ENCODE measurements at places on chromosomes 3 and 15.

GRCh38 chr3:67423722-67424121, 230.7 kb downstream of the SUCLG2 start:
- no peak for DNase-seq

GRCh38 chr15:44370830-44371229, 56.6 kb upstream of the CTDSPL2 start:
- DNase-seq = no peak

GRCh38 chr3:45677033-45677446, 12.2 kb upstream of the SACM1L start:
- DNase-seq = peak; percentile 52

DNA sequence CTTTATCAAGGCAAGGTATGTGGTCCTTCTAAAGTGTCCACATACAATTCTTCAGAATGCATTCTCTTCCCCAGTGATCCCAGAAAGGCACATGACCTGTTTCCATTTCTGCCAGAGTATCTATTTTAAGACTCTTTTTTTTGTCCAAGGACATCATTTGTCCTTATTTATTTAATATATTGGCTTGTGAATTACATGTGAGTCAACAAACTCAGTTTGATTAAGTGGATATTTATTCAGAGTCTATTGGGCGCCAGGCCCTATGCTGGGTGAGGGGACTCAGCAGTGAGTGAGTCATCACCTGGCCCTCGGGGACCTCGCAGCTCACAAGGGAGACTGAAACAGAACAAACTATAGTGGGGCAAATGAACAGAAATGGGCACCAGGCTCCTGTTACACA, 136.8 kb downstream of the SNRK start:
- DNase-seq = no peak

DNA sequence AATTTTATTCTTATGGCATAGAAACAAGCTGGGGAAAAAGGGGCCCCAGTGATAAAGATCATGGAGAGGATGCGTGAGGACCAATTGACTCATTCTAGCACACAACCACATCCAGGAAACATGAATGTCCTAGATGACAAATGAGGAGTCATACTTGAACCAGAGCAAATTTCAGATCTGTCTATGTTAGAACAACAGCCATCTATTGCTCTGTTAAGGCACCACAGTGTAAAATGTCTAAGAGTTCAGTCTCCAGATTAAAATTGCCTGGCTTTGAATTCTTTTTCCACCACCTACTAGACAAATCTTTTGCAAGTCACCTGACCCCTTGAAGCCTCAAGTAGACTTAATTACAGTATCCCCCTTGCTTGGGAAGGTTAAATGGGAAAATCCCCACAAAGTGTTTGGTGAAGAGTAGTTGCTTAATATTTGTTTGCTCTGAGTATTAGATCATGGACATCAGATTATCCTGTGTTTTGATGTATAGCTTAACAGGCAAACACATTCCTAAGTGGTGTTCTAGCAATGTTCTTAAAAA, 258.7 kb upstream of the TGFBR2 start:
- DNase-seq = peak; percentile 49

DNA sequence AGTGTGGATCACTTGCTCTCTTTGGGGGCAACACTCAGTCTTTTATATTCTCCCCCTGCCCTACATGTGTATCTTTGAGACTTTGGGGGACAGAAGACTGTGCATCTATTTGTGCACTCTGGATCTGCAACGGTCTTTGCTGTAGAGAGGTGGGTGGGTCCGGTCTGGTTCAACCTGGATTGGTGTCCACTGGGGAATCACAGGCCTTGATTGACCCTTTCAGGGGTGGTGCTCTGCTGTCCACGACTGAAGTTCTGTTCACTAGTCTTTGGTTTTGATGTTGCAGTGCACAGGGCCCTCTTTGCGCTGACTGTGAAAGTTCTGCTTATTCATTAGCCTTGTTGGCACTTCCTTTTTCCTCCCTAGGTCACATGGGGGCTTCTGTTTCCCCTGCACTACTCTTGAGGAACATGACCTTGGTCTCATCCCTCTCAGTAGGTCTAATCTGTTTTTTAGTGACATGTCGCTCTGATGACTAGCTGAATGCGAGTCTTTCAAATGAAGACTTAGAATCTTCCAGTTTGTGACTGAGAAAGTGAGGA, 284.2 kb downstream of the SV2B start:
- no peak for DNase-seq

- DNase-seq = no peak
Measured at GRCh38 chr3:141104151-141104821, 53.1 kb downstream of the SPSB4 start.

- DNase-seq = no peak
Measured at GRCh38 chr3:108006077-108006771, 84.6 kb downstream of the CD47 start.

GRCh38 chr15:92624401-92624991, 31.1 kb downstream of the FAM174B start:
- DNase-seq = no peak

- DNase-seq = no peak
Measured at GRCh38 chr15:45148076-45149059, 18.6 kb downstream of the DUOX1 start.

- no peak for DNase-seq
Measured at GRCh38 chr15:72339777-72340177, 19.8 kb upstream of the CELF6 start.

GRCh38 chr3:3551981-3552380, 247.2 kb upstream of the LRRN1 start:
- no peak for DNase-seq

GRCh38 chr3:4794331-4794730, 184.9 kb upstream of the BHLHE40 start:
- no peak for DNase-seq

DNA sequence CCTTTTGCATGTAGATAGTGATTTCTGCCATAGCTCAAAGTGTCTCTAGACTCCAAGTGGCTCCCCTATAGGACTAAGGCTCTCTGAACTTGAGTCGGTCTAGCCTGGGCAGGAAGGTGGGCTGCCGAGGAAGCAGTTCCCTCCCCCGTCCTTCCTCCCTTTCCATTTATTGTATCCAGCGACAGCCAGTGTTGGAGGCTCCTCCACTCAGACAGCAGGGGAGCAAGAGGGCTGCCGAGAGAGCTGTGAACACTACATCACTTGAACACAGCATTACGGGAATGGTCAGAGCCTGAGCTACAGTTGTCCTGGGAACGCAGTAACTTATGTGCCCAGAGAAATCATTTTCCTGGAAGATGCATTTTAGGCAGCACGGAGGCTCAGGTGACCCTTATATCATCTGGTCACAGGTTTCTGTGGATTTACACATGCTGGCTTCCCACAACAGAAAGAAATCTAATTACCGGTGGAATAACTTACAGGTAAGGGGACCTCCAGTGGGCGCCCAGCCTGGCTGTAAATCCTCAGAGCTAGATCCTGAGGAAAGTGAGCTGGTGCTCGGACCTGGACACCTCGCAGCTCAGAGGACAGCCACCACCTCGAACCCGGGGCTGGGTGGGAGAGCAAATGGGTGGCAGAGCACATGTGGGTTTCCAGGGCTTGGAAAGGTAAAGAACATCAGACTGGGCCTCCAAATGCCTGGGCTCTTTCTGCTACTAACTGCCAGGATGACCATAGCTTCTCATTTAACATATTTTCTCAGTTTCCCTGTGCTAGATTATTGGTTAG, 197.1 kb downstream of the UACA start:
- no peak for DNase-seq

GRCh38 chr15:92226020-92226612, 167.6 kb upstream of the ST8SIA2 start:
- no peak for DNase-seq

DNA sequence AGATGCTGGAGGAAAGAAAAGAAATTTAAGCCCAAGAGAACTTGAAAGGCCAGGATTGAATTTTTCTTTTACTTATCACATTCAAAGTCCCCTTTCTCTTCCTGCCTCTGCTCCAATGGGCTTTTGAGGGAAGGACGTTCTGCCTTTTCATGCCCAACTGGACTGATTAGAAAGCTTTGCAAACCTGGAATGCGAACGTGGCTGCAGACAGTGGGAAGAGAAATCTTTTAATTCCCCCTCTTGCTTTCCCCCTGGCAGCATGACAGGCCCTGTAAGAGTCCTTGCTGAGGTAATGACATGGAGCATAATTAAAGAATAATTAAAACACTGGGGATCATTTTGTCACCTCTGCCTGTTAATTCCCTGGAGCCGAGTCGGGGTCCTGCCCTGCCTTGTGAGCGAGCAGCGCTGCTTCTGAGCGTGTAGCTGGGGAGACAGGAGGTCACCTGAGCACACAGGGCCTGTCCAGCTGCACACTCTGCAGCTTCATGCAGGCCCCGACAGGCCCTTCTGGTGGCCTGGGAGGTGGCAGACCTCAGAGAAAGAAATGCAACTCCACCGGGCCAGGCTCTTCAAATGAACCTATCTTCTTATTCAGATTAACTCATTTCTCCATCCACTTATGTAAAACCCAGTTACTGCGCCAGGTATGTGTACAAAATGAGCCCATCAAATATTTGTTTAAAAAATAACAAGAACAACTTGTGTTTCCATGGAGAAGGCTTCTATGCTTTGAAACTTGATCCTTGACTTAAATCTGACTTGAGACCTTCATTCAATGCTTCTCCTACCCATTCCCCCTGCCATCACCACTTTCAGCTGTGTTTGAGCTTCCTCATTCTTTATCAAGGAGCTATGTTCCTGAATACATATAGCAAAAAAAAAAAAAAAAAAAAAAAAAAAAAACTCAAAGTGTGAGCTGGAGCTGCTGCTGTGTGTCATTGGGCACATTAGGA, 628.2 kb upstream of the CFAP20DC start:
- DNase-seq = no peak

DNA sequence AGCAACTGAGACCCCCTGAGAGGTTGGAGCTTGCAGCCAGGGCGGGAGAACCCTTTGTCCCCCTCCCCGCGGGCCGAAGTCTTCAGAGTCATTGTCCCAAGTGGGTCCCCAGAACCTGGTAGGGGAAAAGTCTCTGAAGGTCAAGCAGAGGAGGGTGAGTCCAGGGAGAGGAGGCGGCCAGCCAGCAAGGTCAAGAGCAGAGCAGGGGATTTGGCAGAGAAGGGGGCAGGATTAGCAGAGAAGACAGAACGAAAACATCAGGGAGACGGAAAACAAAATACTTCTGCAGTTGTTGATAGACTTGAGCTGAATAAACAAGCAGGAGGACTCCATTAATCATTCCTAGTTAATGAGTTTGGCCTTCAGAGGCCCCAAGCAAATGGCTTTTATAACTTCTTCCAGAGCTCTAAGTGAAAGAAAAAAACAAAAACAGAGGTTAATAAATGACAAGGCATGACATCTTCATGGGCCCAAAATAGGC, 66.7 kb downstream of the GRIP2 start:
- no peak for DNase-seq

- no peak for DNase-seq
Measured at GRCh38 chr3:126541628-126542339, 16.9 kb downstream of the C3orf22 start.

DNA sequence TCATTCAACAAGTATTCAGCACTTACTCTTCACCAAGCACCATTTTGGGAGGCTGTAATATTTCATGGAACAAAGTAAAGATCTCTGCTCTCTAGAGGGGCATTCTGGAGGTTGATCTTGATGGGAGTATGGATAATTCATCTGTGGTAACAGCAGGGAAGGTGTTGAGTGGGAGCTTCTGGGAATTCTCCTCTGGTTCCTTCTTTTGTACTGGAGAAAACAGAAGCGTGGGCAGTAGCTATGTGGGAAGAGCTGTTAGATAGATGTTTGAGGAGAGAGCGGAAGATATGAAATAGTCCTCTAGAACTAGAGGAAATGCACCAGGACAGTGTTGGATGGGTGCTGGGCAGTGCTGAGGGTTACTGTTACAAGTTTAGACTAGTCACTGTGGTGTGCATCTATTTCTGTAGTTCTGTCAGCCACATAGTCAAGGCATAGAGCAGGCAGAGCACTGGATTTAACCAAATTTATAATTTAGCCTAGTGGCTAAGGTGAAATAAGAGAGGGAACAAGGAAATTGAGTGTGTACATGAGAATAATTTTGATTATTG, 9.6 kb downstream of the NMD3 start:
- DNase-seq = no peak

DNA sequence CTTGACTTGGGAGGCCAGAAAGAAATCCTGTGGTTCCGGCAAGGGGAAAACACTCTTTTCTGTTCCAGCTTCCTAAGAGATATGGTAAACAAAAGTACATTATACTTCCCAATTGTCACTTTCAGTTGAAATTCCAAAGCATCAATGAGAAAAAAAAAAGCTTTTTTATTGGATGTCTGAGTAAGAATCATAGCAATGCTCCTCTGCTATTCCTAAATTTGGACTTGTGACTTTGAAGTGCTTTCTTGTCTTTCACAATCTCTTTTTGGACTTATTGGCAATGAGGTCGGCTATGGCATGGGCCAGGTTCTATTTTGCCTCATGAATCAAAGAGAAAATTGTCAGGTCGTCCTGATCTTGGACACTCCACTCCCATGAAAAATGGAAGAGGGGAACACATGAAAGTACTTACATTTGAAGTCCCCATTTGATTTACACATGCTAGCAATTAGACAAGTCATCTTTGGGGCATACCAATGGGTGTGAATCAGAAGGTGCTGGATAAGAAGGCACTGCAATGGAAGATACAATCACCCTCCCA, 170.5 kb downstream of the GREM1 start:
- no peak for DNase-seq

- DNase-seq = no peak
Measured at GRCh38 chr3:172256101-172256734, 192.0 kb downstream of the GHSR start.

DNA sequence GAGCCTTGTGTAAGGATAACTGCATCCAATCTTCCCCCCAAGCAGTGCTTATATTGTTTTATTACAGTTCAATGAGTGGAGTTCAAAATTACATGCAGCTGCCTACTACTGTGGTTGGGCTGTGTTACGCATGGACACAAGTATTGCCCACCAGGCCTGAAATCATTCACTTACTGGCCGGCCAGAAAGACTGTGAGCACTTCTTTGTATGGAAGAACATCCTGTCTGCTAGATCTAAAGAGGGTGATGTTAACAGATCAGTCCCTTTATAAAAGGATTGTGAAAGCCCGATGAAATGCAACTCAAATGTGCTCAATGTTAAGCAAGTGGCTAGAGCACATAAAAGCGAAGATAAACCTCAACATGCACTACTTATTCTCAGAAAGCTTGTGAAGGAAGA, 132.5 kb downstream of the FOXP1 start:
- no peak for DNase-seq

- DNase-seq = no peak
Measured at GRCh38 chr3:14455571-14456317, 53.3 kb downstream of the SLC6A6 start.

DNA sequence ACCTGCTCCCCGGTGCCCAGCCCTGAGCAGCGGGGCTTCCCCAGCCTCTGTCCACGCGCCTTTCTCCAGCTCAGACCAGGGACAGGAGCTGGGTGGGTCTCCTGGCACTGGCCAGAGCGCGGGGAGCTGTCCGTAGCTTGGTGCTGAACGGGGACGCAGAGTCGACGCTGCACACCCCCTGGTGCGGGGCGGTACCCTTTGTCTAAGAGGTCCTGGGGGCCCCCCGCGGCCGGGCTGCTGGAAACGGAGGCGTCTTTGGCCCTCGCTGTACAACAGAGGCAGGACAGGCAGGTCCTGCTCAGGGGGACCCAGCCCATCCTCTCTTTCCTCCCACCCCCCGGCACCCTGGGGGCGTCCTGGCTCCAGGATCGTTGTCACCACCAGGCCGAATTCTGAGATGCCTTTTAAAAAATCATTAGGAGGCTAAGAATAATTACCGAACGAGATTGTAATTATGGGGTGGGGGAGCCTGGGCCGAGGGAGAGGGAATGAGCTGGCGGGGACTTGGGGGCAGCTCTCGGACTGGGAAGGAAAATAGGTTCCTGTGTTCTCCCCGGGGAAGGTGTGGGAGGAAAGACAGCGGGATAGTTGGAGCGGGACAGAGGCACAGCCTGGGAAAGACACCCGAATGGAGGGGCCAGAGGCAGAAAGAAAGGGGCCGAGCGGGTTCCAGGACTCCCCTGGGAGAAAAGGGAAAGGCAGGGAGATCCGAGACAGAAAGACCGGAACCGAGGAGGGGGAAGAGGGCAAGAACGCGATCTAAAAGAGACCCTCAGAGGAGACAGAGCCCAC, 4.1 kb upstream of the SKOR1 start:
- no peak for DNase-seq
